ENCODE measurements at places on chromosomes 7 and 10.
A peak's percentile ranks its signal among the peaks of the same experiment; 100 is the strongest.

GRCh38 chr10:60767424-60767823 lies 10.9 kb upstream of the CDK1 start:
- no peak for DNase-seq

GRCh38 chr7:37912756-37913155 lies 3.9 kb downstream of the SFRP4 start:
- no peak for DNase-seq

DNA sequence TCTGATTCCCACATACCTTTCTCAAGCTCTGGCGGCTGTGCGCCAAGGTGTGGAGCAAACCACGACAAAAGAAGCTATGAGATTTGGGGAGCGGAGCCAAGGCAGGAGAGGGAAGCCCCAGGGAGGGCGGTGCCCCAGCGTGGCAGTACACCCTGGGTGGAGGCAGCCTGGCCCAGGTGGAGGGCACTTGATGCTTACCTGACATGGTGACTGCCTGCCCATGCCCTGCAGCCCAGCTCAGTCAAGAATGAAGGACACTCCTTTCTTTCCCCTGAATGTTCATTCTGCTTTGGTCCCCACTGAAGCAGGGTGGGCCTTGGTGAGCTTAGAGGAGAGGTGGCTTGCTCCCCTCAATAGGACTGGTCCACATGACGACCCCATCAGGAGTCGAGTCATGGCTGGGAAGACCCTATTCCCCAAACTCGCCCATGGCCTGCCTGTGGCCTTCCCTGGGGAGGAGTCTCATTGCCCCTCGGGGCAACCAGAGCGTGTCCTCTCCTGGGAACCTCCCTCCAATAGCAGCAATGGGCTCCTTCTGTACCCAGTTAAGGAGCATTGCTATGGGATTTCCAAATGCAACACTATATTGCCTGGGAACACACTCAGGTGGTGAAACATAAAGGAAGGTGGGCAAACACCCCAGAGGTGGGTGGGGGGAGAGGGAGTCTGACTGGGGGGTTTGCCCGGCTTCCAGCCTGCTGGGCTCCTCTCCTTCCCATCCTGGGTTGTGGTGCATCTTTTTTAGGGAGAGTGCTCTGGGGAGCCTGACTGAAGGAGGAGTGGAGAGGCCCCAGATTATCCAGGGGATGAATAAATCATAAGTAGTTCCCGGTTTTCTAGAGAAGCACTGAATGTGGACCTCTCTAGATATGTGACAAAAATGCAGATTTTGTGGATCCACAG lies 22.7 kb downstream of the RAMP3 start:
- DNase-seq: peak; percentile 16

DNA sequence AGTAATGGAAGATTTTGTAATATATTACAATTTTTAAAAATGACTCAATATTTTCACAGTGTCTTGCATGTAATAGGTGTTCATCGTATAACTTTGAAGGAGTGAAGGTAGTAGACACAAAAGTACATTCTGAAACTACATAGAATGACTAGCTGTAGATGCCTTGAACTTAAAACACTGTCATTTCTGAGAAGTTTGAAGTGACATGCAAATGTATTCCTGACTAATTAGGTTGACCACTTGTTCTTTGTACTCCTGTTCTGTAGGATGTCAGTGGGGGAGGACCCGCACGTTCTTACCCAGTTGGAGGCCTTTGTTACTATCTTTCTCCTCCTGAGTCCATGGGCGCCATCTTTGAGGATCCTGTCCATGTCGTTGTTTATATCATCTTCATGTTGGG lies 31.2 kb downstream of the SEC61A2 start:
- no peak for DNase-seq

DNA sequence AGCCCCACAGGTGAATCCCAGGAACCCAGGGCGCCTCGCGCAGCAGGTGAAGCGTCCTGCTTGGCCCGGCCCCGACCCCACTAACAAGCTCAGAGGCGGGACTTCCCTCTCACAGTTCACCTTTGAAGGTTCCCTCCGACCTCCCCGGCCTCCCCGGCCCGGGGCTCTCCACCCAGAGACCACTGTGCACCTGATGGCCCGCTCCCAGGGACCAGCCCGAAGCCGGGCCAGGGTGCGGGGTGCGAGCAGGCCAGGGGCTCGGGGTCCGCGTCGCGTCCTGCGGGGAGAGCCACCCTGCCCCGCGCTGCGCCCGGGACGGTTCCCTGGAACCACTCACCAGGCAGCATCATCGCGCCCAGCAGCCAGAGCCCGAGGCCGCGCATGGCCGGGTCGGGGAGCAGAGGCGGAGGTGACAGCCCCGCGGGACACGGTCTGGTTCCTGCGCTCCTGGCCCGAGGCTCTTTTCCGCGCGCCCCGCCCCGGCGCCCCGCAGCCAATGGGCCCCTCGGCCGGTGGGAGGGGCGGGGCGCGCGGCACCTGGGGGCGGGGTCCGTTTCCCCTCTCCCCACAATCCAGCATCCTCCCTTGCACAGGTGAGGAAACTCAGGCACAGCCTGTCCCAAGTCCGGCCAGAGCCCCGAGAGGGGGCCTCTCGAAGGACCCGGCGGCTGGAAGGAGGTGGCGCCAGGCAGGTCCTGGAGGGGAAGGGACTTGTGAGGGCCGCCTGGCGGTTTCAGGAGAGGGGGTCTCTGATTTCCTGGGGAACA lies at the start of gene ADAM8:
TSS of gene ADAM8 (minus strand) at position 434 of the 767 bp plus-strand sequence. CDS start at position 383, 51 bp downstream.
- peak; percentile 79 for DNase-seq

- peak; percentile 55 for DNase-seq
Observed at GRCh38 chr10:103493362-103493915, at the start of gene NEURL1. Gene NEURL1 (plus strand): TSS chr10:103493705. CDS start chr10:103494388, 683 bp downstream.

GRCh38 chr7:147878912-147879661 lies 711.5 kb upstream of the C7orf33 start:
- no peak for DNase-seq

DNA sequence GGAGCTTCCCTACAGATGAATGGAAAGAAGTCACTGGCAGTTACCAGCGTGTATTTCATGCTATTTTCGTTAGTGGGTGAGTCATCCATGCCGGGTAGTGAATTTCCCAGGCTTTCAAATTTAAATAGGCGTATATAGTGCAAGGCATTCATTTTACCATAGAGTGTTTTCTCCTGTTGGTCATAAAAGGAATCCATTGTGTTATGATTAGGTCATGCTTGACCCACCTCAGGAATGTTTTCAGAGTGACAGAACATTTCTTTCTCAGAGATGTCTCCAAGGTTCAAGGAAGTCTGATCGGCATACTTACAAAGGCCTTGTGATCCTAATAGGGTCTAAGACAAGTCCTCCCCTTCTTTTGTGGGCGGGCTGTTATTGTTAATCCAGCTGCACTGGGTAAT lies 110.7 kb downstream of the AKR1D1 start:
- no peak for DNase-seq

DNA sequence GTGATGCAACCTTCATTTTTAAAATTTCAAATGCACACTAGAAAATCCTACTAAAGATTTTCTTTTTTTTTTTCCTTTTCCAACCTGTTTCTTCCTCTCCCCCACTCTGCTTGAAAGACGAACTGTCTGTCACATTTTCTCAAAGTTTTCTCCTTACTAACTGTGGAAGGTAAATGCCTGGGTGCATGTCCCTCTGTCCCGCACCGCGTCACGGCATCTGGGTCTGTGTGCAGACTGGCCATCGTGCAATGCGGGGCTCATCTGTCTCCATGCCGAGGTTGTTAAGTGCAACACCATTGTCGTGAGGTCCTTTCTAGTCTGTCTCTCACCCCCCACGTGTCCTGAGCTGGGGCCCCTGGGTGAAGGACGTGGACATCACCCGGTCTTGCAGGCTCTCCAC lies 28.4 kb downstream of the PFKFB3 start:
- no peak for DNase-seq

DNA sequence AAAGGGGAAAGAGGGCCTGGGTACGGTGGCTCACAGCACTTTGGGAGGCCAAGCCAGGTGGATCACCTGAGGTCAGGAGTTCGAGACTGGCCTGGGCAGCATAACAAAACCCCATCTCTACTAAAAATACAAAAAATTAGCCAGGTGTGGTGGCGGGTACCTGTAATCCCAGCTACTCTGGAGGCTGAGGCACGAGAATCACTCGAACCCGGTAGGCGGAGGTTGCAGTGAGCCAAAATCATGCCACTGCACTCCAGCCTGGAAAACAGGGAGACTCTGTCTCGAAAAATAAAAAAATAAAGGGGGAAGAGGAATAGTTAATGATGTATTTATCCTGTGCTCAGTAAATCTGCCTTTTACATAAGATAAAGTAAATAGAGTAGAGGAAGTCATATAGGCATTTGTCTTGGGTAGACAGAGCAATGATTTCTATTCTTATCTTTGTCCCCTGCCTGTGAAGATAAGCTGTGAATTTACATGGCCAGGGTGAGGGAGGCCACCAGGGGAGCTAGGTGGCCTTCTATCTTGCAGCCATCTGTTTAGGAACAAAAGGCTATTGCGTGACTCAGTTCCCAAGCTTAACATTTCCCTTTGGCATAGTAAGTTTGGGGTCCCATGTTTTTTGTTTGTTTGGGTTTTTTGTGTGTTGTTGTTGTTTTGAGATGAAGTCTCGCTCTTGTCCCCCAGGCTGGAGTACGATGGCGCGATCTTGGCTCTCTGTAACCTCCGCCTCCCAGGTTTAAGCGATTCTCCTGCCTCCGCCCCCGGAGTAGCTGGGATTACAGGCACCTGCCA lies 73.2 kb upstream of the GTF2I start:
- no peak for DNase-seq

- DNase-seq: no peak
Observed at GRCh38 chr7:98254951-98255610, 3.0 kb upstream of the TECPR1 start.

DNA sequence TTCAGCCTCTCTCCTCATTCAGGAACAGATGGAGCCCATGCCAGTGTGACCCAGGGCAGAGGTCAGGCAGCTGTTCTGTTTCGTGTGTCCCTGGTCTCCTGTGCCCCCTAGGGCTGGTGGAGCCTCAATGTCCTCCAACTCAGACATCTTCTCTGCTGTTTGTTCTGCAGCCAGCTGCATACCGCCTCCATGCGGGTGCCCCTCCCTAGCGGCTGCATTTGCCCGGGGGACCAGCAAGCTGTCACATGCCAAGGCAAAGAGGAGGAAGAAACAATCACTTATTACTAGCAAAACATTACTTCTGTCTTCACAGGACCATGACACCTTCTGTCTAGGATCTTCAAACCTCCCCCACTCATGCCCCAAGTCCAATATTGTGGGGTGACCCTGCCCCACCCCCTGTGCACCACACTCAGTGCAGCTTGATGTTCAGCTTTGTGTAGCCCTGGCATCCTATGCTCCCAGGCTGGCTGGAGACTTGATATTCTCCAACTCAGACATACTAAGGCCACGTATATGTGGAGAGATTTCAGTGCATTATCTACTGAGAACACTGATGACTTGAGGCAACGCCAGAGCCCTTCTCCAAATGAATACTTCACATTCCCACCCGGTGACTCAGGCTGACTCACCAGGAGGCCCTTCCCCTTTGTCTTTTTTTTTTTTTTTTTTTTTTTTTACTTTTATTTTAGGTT lies 188.9 kb downstream of the SKIDA1 start:
- DNase-seq: no peak

GRCh38 chr7:17460001-17460400 lies 161.5 kb downstream of the AHR start:
- DNase-seq: no peak

GRCh38 chr7:159030490-159031134 lies 114.1 kb downstream of the VIPR2 start:
- DNase-seq: peak; percentile 53

- no peak for DNase-seq
Observed at GRCh38 chr7:80843018-80843677, 75.7 kb downstream of the SEMA3C start.

DNA sequence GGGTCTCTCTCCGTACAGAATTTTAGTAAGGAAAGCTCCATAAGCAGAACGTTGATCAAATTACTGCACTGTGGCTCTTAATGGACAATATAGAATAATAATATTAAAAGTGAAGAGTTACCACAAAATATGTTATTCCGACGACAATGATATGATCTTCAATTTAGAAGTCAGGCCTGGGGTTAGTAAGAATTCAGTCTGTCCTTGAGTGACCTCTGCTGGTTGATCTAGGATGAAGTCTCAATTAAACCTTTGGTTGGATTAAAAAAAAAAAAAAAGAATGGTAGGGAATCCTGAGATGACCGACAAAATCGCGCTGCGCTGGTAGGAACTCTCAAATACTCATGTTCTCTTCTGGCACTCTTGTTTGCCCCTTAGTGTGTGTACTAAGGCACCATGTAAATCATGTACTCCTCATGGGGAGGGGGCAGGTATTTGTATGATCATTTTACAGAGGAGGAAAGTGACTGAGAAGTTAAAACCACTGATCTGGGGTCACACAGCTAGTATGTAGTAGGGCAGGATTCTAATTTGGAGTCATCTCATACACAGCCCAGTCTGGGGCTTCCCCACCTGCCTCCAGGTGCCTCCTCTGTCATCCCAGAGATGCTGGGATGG lies 161.3 kb upstream of the NPVF start:
- DNase-seq: no peak

DNA sequence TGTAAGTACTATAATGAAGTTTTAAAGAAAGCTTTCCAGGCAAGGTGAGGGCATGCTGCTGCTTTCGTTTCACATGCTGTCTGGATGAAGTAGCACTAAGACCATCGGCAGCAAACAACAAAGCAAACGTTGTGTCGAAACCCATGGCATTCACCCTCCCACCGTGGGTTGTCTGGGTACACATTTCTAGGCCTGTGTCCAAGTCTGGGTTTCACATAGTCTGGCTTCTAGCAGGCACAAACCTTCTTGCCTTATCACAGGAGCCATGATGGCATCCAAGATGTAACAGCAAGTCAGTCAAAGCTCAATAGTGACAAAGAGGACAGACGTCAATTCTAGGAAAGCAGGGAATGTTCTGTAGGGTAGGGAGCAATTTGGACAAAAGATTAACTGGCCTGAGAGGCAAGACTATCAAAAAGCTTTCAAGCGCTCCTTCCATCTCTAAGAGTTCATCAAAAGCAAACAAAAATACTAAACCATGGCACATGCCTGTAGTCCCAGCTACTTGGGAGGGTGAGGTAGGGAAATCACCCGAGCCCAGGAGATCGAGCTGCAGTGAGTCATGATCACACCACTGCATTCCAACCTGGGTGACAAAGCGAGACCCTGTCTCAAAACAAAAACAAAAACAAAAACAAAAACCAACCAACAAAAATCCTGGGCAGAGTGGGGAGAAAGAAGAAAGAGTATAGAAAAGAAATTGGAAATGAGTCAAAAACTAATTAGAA lies 42.7 kb downstream of the PAXIP1 start:
- no peak for DNase-seq

DNA sequence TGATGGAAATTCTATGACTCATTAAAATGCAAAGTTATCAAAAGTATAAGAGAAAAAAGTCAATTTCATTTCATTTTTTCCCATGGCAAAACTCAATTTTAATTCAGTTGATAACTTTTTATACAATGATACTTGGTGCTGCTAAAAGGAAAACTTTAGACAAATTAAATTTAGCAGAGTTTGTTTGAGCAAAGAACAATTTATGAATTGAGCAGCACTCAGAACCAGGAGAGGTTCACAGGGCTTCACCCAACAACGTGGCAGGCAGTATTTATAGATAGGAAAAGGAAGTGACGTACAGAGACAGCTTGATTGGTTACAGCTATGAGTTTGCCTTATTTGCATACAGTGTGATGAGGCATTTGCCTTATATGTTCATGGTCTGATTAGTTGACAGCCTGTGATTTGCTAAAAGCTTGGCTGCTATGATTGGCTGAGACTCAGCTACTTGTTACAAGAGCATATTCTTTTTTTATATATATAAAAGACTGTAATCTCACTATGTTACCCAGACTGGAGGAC lies 157.2 kb upstream of the CELF2 start:
- DNase-seq: no peak

All from activated T-cell treated with anti-CD3 and anti-CD28 coated beads, Interleukin-2, amount 50 U/mL, for 24 hours (primary cell).